ENCODE measurements at places on chromosomes 12 and 14.

DNA sequence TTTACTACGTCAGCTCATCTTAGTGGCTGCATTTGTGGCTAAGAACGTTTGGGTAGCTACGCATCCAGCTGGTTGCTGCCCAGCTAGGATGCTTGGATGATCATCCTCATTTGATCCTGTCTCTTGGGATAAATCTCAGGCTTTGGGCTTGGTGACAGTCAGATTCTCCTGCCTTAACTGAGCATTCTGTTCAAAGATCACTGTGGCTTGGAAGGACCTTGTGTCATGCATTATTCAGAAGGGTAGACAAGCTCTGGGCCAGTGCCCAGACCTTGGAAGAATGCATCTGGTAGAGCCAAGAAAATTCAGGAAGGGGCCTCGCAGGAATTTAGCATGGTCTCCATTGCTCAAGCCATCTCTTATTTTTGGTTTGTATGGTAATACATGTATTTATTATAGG lies 188.4 kb downstream of the NRXN3 start:
- DNase-seq: no peak

GRCh38 chr12:122474324-122474716 lies 26.4 kb downstream of the ZCCHC8 start:
- DNase-seq: no peak

- DNase-seq: no peak
Measured at GRCh38 chr12:49616533-49617219, 6.7 kb upstream of the PRPF40B start.

DNA sequence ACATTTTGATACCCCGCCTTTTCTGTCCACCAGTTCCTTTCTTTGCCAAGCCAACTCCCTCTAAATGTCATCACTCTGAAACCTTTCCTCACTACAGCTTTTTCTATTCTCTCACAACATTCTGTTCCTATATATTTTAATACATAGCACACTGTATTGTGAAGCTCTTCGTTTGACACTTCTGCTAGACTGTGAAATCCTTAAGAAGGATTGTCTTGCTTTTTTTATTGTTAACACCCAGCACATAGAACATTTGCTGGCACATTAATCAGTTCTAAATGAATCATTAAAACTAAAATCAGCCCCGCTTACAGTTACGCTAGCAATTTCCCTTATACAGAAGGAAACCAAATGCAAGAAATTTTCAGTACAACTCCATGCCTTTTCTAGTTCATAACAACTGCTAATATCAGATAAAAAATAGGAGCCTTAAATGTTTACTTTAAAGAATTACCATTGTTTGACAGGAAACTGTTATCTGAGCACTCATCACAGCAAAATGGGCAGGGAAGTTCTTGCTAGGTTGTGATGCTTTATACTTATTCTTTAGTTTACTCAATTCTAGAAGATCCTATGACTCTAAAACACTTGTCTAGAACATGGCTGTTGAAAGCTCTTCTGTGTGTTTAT lies 93.5 kb downstream of the PPP1R12A start:
- no peak for DNase-seq

DNA sequence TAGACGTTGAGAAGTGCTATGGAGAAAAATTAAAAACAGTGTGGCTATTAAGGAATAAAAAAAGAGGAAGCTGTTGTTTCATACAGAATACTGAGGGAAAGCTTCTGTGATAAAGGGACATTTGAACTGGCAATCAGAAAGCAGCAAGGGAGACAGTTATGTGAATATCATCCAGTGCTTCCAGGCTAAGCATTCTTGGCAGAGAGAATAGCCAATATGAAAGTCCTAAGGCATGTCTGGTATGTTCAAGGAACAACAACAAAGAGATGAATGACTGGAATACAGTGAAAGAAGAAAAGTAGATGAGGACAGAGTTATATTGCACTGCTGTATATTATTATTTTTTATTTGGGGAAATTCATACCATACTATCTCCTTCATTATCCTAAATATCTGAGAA lies 23.9 kb downstream of the SCAF11 start:
- DNase-seq: no peak

DNA sequence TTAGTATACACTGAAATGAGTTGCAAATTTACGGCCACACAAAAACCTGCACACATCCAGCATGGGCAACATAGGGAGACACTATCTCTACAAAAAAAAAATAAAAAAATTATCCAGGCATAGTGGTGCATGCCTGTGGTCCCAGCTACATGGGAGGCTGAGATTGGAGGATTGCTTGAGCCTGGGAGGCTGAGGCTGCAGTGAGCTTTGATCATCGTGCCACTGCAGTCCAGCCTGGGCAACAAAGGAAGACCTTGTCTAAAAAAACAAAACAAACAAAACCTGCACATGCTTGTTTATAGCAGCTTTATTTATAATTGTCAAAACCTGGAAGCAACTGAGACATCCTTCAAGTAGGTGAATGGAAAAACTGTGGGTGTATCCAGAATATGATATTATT lies 4.9 kb upstream of the TOMM20L start:
- DNase-seq: no peak

DNA sequence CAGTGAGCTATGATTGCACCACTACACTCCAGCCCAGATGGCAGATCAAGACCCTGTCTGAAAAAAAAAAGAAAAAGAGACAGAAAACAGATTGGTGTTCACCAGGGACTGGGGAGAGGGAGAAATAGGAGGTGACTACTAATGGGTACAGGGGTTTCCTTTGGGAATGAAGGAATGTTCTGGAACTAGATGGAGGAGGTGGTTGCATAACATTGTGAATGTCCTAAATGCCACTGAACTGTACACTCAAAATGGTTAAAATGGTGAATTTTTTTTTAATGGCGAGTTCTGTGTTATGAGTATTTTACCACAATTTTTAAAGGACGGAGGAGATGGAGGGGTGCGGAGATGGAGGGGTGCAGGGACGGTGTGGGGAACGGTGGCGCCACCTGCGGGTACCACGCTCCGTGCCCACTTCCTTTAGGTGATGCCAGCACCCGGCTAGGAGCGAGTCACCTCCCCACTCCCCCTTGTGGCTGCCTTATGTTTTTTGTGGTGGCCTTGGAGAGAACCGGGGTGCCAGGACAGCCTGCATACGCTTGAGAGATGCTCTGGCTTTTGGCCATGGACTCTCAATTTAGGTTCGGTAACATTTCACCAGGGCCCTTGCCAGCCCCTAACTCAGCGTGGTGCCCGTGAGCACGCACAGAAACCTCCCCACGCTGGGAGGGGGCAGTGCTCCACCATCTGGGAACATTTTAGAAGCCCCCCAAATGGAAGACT lies 16.1 kb downstream of the UBC start:
- peak; percentile 6 for DNase-seq

DNA sequence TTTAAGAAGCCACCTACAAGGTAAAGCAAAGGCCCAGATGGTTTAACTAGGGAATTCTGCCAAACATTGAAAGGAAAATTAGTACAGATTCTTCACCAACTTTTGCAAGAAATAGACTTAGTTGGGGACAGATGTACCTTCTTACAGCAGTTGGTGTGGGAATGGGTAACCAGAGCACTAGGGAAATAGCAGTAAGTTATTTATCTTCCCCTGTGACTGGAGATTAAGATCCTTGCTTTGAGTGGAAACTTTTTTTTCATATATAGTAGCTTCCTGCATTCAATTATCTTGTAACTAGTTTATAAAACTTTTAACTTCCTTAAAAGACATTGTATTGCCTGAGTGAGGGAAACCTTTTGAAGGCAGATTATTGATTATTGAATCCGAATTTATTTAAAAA lies 44.2 kb downstream of the ARID2 start:
- no peak for DNase-seq

GRCh38 chr12:76586764-76587395 lies 27.3 kb upstream of the OSBPL8 start:
- DNase-seq: no peak

- DNase-seq: no peak
Measured at GRCh38 chr14:38297681-38298080, 41.8 kb upstream of the CLEC14A start.

DNA sequence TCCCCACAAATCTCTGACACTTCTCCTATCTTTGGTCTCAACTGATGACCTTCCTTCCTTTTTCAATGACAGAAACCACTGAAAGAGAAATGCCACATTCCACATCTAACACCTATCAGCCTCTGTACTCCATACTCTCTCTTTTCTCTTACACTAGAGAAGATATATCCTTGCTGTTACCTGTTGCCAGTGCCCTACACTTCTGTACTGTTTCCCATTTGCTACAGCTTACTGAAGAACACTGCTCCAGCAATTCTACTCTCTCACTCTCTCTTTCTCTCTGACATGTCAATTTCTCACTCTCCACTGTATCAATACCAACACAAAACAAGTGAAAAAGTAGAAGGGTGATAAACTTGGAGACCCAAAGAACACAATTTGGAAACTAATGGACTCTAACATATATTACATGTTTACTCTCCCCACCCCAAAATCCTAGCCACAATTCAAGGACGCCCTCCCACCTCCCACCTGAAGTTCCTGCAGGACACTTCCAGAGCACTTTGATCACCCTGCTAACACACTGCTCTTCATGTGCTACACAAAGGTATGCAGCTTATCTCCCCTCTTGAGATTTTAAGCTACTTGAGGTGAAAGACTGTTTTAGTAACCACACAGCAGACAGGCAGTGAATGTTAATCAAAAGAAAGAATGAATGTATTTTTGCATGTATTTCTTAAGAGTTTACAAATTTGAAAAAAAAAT lies 95.0 kb downstream of the MED13L start:
- no peak for DNase-seq

DNA sequence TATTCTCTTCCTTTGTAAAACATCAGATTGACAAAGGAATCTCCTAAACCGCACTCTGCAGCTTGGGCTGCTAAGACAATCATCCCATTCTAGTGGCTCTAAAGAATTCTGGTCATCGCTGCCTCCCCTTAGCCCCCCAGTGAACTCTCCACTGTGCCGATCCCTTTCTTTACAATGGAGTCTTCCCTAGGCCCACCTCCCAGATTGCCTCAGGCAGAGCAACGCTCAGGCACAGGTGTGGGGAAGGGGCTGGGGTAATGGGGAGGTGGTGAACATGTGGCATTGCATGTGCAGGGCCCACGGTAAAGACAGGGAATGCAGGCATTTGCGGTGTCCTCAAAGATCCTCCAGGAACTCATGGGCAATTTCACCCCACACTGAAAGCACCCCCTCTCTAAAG lies 86.3 kb downstream of the PLEKHG3 start:
- no peak for DNase-seq

DNA sequence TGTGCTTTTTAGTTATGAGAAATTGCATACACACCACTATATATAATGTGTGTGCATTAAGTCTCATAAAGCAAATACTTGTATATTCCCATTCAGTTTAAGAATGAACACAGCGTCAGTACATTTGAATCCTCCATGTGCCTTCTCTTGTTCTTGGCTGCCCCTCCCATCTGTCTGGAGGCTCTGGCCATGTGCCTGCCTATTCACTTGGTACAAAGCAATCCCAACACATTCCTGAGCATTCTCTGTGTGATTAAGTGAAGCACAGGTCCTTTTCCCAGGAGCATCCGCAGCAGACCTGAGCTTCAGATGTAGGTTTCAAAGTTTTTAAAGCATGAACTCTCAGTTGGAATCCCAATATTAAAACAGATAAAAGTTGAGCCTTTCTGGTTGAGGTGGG lies 58.7 kb downstream of the POLR3B start:
- no peak for DNase-seq

GRCh38 chr12:13340149-13340548 lies 143.6 kb downstream of the EMP1 start:
- DNase-seq: no peak

DNA sequence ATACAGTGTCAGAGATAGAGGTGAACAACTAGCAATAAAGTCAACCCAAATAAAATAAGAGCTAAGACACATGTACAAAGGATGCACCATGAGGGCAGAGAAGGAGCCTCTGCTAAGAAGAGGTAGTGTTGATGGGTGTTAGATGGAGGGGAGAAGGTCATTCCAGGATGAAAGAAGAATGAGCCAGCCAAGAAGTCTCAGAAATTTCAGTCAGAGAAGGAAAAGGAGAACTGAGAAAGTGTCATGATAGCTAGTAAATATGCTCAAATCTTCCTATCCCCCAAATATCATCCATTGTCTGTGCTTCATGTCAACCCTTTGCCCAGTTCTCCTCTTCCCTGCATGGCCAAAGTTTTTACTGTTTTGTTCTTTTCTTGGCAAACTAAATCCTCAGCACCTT lies 225.2 kb upstream of the BTG1 start:
- DNase-seq: no peak

DNA sequence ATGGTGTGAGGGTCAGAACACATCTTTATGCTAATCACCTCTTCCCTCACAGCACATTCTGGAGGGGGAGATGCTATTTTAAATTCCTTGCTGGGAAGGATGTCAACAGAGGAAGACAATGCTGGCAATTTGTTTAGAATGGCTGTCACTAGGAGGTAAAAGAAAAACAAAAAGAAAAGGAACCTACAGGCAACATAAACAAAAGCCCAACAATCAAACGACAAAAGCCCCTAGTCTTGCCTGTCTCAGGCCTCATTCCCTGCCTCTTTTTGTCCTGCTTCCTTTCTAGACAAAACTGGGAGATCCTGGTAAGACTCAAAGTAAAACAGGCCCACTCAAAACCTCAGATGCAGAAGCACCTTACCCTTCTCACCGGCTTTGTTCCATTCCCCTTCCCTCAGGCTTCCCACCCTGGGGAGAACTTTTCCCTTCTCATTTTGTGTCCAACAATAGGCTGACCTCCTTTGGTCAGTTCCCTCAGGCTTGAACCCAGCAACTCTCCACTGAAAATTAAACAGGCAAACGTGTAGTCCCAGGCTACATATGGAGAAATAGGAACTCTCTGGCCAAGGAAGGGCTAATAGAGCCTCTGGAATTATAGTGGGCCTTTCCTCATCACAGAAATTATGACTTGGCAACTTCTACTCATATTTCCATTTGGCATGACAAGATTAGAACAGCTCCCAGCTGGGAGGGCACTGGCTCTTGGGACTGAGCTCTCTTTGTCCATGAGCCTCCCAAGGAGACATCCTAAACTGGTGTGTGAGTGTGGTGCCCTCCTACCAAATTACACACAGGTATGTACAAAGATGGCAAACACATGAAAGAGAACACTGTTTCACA lies 193.0 kb downstream of the MON2 start:
- DNase-seq: no peak

- no peak for DNase-seq
Measured at GRCh38 chr12:102167821-102168604, 29.6 kb downstream of the PMCH start.

DNA sequence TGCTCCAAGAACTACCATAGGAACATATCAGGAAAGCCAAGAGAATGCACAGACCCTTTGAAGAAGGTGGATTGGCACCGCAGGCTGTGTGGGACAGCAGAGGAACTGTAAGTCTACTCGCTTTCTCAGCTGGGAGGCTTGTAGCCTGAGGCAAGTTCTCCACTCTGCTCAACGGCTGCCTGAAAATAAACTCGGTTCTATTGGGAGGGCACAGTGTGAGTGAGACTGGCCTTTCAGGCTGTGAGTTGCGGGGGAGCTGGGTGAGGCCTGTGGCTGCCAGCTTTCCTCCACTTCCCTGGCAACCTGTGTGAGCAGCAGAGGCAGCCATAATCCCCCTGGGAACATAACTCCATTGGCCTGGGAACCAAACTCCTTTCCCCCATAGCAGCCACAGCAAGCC lies 132.1 kb downstream of the ANKS1B start:
- DNase-seq: no peak

DNA sequence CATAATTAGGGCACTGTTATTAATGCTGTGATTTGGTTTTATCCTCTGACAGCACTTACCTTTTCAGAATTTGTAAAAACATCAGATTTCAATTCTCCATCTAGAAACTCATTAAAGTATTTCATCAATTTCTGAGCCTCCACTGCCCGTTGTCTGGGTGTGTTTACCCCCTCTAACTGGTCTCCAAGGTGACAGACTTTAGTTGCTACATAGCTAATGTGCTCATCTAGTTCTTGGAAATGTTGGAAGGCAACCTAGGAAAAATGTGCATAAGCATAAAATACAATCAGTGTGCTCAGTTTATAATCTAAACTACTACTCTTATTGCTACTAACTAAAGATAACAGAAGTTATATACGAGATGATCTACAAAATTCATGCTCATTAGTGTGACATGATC lies 24.6 kb downstream of the EXOC5 start:
- DNase-seq: no peak

All from activated naive CD4-positive, alpha-beta T cell (primary cell).